ENCODE measurements at places on chromosomes 12 and 14. TPM values are rescaled to one million over a fixed set of nuclear protein-coding genes. Genes with fewer than 3 reads are reported as not detected.

DNA sequence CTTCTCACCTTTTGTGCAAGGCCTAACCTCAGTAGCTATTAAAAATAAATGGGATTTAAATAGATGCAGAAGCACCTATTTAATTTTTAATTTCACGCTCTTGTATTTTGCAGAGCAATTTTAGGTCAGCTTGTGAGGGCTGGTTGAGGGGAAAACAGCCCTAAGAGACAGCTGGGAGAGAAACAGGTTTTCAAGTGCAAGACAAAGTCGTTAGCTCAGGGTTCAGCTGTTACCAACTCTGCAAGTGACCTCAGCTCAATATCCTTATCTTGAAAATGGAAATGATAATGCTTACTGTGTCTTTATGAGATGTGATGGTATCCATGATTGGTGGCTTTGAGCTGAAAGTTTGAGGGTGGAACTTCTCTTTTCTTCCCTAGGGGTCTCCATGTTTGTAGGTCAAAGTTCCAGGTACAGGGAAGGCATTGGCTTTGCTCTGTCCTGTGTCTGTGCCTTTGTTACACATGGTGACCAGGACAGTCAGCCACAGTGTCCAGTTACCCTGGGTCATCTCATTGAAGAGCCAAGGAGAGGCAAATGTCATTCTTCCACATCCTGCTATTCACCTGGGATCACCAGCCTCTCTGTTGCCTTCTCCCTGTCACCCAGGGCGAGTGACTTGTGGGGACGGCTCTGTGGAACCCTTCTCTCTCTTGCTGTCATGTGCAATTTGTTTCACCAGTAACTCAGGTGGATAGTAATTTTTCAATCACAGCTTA is 100.3 kb downstream of the SAMD4A start:
- DNase-seq, result no peak

Gene EFS
- total RNA-seq, result 9.3 TPM

DNA sequence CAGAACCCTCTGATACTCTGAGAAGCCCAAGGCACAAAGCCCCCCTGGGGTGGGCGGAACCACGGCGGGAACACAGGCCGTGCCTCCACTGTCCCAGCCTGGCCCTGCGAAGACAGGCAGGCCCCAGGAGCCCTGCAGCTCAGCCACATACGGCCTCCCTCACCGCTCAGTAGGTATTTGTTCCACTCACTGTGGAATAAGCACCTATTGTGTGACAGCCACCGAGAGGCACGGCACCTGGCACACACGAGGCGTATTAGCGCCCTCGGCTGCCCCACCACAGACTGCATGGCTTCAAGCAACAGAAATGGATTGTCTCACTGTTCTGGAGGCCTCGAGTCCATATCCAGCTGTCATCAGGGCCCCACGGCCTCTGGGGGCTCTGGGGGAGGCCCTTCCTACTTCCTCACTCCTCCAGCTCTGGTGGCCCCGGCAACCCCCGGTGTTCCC is 66.3 kb downstream of the NCOR2 start:
- no peak for DNase-seq

GRCh38 chr14:88322504-88323085 is 474 bp downstream of the KCNK10 start:
- no peak for DNase-seq

Gene PLEKHD1
- not detected for total RNA-seq

GRCh38 chr14:21991130-21991529 is 317.5 kb upstream of the OR4E1 start:
- no peak for DNase-seq

GRCh38 chr14:34680806-34681479 is 33.5 kb downstream of the CFL2 start:
- DNase-seq, result no peak

Gene SYNE3
- 17.9 TPM for total RNA-seq

GRCh38 chr12:88472775-88473174 is 107.5 kb downstream of the KITLG start:
- peak; percentile 54 for DNase-seq

GRCh38 chr14:51039252-51039651 is 55.7 kb downstream of the TRIM9 start:
- no peak for DNase-seq

DNA sequence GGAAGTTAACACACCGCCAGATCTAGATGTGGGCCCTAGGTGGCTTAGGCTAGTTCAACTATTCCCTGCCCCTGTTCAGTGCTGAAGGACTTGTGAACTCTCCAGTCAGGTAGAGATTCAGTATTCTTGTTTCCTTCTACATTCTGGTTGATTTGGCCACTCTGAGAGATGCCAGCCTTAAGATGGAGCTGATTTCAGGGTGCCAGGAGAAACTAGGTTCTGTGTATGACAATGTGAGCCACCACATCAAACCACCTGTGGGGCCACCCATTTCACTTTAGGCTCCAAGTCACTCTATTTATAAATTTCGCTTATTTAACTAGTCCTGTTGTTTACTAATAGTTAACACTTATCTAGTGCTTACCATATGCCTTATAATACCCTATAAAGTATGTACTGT is 26.0 kb downstream of the FRMD6 start:
- DNase-seq, result no peak

Gene CCDC196
- total RNA-seq, result not detected

Gene GPR137C
- 0.72 TPM for total RNA-seq

Gene CATSPERB
- not detected for total RNA-seq

DNA sequence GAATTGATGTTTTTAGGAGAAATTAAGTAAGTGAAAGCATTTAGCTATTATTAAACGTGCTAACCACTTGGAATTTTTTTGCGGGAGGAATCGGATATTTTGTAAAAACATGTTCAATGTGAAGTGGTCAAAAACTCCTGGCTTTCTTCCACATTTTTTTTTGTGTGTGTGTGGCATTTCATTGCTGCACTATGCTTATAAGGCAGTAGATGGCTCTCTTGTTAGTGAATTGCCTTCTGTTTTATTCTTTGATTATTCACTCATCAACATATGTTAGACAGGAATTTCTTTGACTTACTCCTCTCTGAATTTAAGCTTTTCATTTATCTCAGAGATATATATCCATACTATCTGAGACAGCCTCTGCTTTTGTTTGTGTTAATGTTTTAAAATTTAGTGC is 71.3 kb downstream of the DERA start:
- peak; percentile 63 for DNase-seq

GRCh38 chr12:25866586-25867378 is 91.7 kb upstream of the RASSF8 start:
- DNase-seq, result peak; percentile 62

DNA sequence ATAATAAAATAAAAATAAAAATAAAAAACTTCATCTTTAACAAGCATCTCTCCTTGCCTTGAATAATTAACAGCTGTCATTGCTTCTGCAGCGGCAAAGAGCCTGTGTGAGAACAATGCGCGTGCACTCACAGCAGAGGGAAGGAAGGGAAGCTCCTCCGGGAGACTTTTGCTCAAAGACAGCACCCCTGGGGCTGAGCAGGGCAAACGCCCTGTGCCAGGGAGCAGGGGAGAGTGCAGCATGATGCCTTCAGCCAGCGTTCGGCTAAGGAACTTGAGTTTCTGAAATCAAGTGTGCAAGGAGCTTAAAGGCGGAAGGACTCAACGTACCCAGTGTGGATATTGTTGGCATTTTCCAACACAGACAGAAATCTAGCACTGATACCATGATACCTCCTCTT is 120.5 kb downstream of the RIMBP2 start:
- DNase-seq, result no peak

DNA sequence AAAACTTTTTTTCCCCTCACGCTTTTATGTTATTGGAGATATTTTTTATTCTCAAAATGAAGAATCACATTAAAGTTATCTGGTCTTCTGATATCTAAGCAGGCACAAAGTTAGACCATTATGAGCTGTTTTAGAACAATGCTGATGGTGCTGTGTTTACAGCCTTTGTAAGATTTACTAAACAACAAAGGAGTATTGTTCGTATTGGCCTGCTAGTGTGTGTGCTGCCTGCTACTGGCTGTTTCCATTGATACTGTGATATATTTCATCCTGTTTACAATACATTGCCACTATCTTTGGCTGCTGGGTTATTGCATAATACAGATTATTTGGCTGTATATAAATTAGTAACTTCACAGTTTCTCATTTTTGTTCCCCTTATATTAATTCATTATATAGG is 220.8 kb downstream of the ITPR2 start:
- no peak for DNase-seq

Gene SLC22A17
- 11.2 TPM for total RNA-seq

GRCh38 chr14:50846226-50846880 is 15.4 kb upstream of the NIN start:
- DNase-seq, result peak; percentile 83
